ENCODE measurements at places on chromosomes 1 and 21.

- DNase-seq, result no peak
Observed at GRCh38 chr1:51294566-51295184, 35.7 kb downstream of the TTC39A start.

DNA sequence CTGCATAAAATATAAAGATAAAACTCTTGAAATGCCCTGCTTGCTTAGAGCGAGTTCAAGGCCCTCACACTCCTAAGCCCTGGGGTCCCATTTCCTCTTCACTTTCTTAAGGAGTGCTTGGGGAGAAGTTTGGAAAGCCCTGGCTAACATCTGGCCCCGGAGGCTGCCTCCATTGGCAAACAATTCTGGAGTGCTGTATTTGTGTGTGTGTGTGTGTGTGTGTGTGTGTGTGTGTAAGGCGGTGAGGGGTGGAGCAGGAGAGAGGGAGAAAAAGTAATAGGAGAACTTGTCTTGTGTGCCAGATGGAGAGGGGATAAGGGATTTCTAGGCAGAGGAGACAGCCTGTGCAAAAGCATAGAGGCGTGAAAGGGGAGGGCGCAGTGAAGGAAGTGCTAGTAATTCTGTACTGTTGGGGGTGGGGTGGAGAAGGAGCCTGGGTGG is 578 bp upstream of the TRIM62 start:
- no peak for DNase-seq

DNA sequence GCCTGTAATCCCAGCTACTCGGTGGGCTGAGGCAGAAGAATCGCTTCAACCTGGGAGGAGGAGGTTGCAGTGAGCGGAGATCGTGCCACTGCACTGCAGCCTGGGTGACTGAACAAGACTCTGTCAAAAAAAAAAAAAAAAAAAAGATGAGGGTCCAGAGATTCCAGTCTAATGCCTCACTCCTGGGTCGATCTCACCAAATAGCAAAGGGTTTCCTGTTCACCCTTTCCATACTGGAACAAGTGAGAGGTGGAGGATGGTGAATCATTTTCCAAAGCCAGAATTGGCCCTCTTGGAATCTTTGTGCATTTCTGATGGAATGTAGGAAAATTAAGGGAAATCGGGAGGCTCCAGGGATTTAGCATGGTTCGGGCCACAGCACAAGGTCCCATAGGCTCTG is 58.1 kb upstream of the ZNF648 start:
- no peak for DNase-seq

GRCh38 chr21:33350676-33351075 is 25.9 kb downstream of the IFNAR1 start:
- no peak for DNase-seq

- no peak for DNase-seq
Observed at GRCh38 chr1:214418391-214418790, 133.0 kb downstream of the PTPN14 start.

GRCh38 chr1:42469727-42470126 is 6.6 kb downstream of the CCDC30 start:
- DNase-seq, result no peak

GRCh38 chr1:77218477-77219165 is 609 bp downstream of the PIGK start:
- DNase-seq, result no peak

DNA sequence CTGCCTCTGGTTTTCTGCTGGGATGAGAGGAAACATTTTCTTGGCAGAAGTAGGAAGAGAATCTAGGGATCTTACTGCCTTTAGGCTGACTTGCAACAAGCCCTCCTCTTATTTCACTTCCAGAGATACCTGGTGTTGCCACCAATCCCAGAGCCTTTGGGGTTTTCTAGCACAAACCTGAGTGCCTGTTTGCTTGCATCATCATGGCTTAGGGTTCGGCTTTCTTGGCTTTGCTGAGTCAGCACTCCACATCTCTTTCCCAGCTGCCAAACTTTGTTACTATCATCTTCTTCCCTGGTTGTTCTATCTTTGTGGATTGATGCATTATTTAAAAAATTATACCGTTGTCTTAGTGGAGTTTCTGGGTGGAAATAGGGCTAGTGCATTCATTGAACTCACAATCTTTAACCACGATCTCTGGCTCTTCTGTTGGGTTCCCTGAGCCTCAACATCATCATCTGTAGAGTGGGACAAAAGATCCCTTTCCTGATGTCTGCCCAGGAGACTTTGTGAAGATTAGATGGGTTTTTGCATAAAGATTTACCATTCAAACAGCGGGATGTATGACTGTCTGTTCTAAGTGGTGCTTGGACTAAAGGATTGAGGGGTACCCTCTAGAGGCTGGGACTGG is 76.6 kb upstream of the SELENON start:
- no peak for DNase-seq

DNA sequence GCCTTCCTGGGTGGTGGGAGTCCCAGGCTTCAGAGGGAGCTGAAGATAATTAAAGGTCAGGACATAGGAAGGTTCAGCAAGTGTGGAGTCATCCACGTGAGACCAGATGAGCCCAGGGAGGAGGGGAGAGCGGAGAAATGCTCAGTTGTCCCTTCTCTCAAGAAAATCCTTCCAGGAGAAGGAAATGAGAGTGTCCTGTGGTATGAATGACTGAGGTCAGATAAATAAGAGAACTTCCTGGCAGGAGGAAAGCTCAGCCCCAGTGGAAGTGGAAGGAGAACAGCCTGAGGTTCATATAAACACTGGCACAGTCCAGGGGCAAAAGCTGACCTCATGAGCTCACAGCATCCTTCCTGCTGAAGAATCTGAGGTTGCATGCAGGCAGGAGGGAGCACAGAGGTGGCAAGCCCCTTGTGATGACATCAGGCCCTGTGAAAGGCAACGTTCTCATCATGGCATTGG is 97.6 kb downstream of the NAV1 start:
- DNase-seq, result no peak

DNA sequence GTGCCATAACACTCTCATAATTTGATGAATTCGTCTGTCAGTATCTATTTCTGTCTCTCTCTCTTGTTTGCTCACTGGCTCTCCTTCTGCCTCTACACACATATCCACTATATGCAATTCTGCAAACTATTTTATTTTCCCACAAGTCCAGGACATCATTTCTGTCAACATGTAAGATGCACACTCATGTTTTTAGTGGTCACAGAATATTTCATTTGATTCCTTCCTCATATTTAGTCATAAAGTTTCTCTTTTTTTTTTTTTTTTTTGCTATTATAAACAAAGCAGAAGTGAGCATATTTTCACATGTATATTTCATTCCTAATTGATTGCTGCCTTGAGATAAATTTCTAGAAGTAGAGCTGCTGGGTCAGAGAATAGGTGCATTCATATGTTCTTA is 165.3 kb downstream of the PGBD5 start:
- no peak for DNase-seq

GRCh38 chr1:54118704-54119103 is 34.1 kb downstream of the CDCP2 start:
- no peak for DNase-seq

- DNase-seq, result no peak
Observed at GRCh38 chr1:70392626-70393025, 18.4 kb upstream of the CTH start.

- DNase-seq, result no peak
Observed at GRCh38 chr1:17183388-17184160, 21.4 kb upstream of the PADI1 start.

GRCh38 chr1:12188115-12188514 is 21.3 kb downstream of the TNFRSF1B start:
- DNase-seq, result no peak

- DNase-seq, result no peak
Observed at GRCh38 chr21:36564647-36565046, 84.7 kb upstream of the CLDN14 start.

GRCh38 chr1:6888870-6889269 is 103.6 kb downstream of the CAMTA1 start:
- DNase-seq, result no peak

GRCh38 chr1:78591971-78592370 is 28.3 kb upstream of the IFI44L start:
- DNase-seq, result no peak

DNA sequence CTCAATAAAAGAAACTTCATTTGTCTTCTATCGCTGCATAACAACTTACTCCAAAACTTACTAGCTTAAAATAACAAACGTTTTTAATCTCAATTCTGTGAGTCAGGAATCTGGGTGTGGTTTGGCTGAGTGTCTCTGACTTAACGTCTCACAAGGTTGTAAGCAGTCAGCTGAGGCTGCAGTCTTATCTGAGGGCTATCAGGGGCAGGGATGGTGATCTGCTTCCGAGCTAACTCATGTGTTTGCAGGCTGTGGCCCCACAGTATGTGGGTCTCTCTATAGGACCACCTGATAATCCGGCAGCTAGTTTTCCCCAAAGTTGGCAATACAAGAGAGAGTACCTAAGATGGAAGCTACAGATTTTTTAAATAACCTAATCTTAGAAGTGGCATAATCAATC is 234.2 kb upstream of the FGGY start:
- no peak for DNase-seq

- no peak for DNase-seq
Observed at GRCh38 chr1:88552226-88552625, 131.8 kb upstream of the PKN2 start.

DNA sequence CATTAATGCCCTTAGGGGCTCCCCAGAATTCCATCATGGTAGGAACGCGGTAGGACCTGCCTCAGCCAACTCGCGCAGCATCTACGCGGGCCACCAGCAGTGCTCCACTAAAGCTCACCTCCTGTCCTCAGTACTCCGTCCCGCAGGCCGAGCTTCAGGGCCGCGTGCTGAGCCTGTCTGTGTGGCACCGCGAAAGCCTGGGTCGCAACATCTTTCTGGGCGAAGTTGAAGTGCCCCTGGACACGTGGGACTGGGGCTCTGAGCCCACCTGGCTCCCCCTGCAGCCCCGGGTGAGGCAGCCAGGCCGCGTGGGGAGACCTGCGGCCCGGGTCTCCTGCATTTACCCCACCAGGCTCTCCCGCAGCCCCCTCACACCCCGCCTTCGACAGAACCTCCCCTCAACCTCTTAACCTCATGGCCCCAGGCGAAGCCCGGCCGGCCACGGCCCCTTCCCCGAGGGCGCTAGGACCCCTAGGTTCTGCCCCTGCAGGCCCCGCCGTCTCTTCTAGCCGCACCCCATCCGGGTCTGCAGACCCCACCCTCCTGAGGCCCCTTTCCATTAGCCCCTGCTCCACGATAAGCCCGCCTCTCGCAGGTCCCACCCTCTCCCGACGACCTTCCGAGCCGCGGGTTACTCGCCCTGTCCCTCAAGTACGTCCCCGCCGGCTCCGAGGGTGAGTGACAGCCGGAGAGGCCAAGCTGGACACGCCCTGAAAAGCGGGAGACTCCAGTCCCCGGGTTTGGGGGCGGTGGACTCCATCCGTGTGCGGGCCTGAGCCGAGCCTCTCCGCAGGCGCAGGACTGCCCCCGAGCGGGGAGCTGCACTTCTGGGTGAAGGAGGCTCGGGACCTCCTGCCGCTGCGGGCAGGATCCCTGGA is 9.1 kb downstream of the SYTL1 start:
- DNase-seq, result no peak

DNA sequence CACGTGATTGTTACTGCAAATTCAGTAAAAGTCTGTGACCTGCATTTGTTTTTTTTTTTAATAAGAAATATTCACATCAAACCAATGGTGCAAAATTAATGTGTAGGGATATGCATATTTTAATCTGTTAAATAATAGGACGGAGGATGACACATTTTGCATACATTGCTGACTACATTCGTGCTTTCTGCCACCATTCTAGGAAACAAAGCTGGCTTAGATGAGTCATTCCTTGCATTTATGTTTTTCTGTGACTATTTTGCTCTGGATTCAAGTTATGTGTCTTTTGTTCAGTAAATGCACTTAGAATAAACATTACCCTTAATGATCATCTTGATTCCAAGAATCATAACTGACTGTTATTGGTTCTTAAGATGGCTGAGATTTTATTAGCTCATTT is 23.9 kb upstream of the CYYR1 start:
- no peak for DNase-seq

- peak; percentile 0 for DNase-seq
Observed at GRCh38 chr1:219990782-219991510, 55.4 kb downstream of the EPRS1 start.
